Eye (tissue), 1 donor: ENCODE measurements at places on chromosomes 3 and 15.

- peak; percentile 50 for DNase-seq
These were observed 3.0 kb downstream of the SMC4 start for GRCh38 chr3:160402221-160403027.

- DNase-seq: peak; percentile 72
These were observed 354.7 kb downstream of the FGF12 start for GRCh38 chr3:192372616-192373015.

- peak; percentile 55 for DNase-seq
These were observed 55.9 kb upstream of the KLF13 start for GRCh38 chr15:31270767-31271166.

GRCh38 chr3:89227218-89227617 is 119.8 kb downstream of the EPHA3 start:
- no peak for DNase-seq

- DNase-seq: no peak
These were observed 125.2 kb downstream of the TMCO5A start for GRCh38 chr15:38059665-38060064.

DNA sequence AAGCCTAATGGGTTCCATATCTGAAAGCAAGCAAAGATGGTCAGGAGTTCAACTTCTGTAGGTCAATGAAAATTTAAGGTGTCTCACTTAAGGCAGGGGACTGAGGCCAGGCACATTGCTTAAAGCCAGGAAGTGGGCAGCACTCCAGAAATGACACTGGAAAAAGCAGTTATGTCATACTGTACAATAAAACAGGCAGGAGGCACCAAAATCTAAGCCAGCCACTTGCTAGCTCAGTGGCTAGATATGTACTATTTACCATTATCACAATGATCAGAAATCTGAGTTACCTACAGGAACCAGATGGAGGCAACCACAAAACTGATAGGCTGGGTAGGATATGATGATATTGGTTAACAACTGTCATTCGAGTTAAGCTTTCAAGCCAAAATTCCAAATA is 57.3 kb downstream of the FRMD5 start:
- DNase-seq: no peak

- no peak for DNase-seq
These were observed 35.5 kb downstream of the MDFIC2 start for GRCh38 chr3:70276901-70277300.

DNA sequence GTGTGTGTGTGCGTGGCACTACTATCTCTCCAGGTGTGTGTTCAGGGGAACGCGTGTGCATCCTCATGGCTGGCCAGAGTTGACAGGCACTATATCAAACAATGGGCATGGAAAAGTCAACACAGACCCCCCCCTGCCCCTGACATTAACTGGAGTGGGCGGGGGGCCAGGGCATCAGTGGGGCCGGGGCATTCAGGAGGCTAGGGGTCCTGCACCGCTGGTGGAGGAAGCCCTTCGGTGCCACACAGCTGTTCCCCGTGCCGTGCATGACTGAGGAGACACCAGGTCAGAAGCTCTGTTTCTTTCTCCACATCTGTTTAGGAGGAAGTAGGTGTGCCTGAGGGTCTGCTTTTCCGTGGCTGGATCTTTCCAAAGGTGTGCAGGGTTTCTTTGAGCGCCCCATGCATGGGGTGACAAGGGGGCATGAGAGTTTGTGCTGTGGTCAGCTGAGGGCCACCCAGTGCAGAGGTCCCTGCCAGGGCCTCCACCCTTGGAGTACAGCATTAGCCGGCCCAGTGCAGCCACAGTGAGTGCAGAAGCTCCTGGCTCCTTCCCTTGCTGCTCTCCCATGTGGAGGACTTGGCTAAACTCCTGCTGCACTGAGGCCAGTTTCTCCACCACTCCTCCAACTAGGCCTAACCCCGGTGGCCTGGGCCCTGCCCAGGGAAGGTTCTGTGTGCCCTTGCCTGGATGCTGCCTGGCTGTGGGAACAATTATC is 7.5 kb downstream of the C3orf22 start:
- no peak for DNase-seq

GRCh38 chr15:96366526-96366877 is 36.0 kb downstream of the NR2F2 start:
- no peak for DNase-seq

DNA sequence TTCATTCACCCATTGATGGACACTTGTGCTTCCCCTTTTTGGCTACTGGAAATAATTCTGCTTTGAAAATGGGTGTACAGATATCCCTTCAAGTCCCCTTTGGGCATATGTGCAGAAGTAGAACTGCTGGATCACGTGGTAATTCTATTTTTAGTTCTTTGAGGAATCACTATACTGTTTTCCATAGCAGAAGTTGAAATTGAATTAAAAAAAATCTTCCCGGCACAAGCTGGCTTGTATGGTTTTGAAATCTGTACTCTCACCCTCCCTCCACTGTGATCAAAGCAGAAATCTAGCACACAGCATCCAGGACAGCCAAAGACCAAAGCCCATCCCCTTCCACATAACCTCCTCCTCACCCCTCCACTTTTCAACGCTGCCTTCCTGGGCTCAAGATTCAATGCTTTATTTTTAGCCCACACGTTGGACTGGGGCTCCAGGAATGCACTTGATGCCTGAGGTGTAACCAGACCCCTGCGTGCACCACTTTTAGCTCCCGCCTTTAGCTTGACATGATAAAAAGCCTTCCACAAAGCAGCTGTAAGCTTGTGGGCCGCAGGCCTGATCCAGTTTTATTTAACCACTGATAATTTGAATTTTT is 29.9 kb downstream of the TMEM40 start:
- DNase-seq: peak; percentile 48

DNA sequence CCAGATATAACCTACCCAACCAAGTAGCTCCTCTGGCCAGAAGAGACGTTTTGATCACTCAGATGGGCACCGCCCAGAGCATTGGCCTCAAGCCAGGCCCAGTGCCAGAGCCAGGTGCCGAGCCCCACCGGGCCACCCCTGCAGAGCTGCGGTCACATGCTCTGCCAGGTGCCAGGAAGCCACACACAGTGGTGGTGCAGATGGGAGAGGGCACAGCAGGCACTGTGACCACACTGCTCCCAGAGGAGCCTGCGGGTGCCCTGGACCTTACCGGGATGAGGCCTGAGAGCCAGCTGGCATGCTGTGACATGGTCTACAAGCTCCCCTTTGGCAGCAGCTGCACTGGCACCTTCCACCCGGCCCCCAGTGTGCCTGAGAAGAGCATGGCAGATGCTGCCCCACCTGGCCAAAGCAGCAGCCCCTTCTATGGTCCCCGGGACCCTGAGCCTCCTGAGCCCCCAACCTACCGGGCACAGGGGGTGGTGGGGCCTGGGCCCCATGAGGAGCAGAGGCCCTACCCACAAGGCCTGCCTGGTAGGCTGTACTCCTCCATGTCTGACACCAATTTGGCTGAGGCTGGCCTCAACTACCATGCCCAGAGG is 19.1 kb upstream of the APEH start:
- no peak for DNase-seq

GRCh38 chr3:148911592-148911991 is 46.5 kb downstream of the CPA3 start:
- no peak for DNase-seq

DNA sequence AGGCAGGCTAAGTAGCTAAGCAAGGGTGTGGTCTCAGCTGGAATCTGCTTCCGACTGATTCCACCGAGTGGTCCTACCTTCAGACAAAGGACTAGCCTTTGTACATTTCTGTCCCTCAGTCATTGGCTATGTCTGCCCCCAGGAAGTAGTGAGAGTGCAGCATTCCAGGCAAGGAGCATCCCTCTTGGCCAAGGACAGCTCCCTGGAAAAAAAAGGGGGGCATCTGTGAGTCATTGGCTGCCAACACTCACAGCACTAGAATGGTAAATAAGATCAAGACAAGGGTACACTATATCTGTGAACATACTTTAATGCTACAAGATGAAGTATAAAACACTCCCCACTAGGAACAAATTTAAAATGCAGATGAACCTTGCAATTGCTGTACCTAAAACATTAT is 66.8 kb downstream of the STAC start:
- no peak for DNase-seq

GRCh38 chr3:119538772-119539171 is 20.6 kb downstream of the CD80 start:
- no peak for DNase-seq

- DNase-seq: peak; percentile 12
These were observed 1.5 kb downstream of the GLB1 start for GRCh38 chr3:33095436-33095835.

GRCh38 chr3:44862226-44862637 is 520 bp downstream of the TMEM42 start:
- DNase-seq: peak; percentile 77

- no peak for DNase-seq
These were observed 19.1 kb upstream of the EPB42 start for GRCh38 chr15:43239732-43240491.

DNA sequence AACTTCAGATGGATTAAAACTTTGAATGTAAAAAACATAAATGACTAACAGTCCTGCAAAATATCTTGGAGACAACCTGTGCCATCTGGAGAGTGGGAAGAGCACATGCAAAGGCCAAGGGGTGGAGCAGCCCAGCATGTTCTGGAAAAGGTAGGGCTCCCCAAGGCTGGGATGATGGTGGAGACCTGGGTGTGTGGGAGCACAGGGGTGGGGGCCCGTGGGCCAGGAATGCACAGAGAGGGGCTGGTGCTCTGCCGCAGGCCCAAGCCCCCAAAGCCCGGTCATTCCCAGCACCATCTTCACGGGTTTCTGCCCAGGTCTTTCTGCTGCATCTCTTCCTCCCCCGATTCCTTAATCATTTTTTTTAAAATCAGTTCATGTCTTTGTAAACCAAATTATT is 9.7 kb upstream of the GATA2 start:
- no peak for DNase-seq

DNA sequence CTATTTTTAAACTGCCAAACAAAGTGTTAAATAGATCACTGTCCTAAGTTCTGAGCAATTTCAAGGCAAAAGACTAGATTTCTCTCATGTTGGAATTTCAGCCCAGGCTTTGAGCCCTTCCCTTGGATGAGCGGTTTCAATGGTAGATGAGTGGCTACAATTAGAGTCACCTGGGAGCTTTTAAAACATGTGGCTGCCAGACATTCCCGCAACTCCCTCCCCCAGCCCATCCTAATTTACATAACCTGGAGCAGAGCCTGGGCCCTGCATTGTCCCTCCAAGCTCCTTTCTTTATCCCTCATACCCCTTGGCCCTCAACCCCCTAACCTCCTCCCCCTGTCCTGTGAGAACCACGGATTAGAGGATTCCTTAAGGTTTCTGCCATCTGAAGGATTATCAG is 357.5 kb upstream of the UMPS start:
- DNase-seq: no peak

DNA sequence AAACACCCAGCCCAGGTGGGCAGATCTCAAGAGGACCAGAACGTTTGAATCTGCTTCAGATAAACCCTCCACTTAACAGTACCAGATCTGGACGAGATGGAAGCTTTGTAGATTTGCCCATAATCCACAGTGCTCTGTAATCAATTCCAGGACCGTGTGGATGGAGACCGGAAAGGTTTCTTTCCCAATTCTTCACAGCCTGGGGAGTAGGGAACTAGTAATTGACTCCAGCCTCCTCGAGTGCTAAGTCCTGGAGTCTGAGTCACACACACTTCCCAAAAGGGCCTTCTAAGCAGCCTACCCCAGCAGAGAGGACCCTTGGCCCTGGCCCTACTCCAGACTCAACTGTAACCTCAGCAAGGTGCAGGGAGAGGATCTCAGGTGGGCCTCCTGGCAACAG is 56.2 kb upstream of the TSEN2 start:
- no peak for DNase-seq

GRCh38 chr3:146715170-146715569 is 110.0 kb upstream of the PLSCR5 start:
- DNase-seq: no peak

DNA sequence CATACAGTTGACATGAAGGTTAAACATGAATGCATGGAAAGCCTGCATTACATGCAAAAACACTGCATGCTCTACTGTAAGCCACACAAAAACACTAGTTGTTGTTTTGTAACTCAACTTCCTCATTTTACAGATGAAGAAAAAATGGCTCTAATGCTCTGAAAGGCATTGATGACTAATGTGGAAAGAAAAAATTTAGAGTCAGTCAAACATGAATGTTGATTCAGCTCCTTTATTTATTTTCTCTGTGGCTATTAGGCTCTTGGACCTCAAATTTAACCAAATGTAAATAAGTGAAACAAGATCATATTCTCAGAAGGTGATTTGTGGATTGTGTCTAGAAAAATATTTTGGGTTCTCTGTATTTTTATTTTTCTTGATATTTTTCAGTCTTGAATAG is 336.7 kb upstream of the ZNF717 start:
- DNase-seq: no peak

DNA sequence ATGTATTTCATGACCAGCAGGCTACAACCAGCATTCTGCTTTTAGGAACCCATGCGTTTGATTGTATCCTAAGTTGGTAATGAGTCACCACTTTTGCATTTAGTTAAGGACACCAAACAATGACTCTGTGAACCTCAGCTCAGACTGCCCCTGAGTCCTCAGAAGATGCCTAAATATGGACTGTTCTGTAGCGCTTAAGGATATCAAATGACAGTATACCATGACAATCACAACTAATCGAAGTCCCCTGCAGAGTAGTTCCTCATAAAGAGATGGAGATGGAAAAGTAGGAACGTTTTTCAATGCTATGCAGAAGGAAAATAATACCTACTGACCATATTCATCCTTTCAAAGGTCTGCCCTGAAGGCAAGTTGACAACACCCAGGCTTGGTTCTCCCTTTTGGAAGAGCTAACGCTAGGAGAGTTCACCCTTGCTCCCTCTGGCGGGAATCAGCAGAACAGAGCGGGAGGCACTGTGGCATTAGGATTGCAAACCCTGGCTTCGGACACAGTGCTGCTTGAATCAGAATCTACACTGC is 508.6 kb downstream of the FHIT start:
- peak; percentile 31 for DNase-seq

DNA sequence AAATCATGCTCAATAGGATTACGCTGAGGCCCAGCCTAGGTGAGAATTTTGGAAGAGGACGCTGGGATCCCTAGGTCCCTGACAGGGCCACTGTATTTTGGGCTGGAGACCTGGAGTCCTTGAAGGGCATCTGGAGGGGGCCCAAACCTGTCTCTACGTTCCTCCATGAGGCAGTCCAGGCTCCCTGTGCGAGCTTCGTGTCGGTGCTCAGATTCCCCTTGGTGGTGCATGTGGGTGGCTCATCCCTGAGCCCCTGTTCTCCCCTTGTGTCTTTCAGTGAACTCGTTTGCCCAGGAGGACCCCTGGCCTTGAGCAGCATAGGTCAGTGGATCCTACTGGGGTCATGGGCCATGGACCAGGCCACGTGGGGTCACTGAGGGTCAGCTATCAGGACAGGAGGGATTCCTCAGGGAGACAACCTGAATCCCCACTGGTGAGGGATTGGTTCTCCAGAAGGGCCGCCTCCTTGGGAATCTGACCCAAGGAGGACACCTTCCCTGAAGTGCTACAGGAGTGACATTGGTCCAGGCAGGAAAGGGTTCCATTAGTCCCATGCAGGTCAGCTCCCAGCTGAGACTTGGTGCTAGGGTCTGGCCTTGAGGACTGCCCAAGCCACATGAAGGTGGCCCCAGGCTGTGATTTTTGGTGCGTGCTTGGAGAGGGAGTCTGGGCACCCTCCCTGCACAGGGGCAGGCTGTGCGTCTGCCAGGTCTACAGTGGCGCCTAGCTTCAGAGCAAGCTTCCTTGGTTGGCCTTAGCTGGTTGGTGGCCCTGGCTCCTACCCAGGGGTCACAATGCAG is 229.8 kb downstream of the SNRPN start:
- DNase-seq: no peak
